ENCODE measurements at places on chromosomes 6 and 20. TPM values are rescaled to one million over a fixed set of nuclear protein-coding genes. Genes with fewer than 3 reads are reported as not detected.

DCBLD1 gene
- 6.1 TPM for total RNA-seq

CPXM1 gene
- 0.35 TPM for total RNA-seq

BPIFB2 gene
- not detected for total RNA-seq

PLN gene
- not detected for total RNA-seq

MAK gene
- total RNA-seq, result 0.26 TPM

LY6G6D gene
- total RNA-seq, result not detected

NEURL2 gene
- 0.91 TPM for total RNA-seq

GGTLC1 gene
- total RNA-seq, result not detected

LGSN gene
- 0.09 TPM for total RNA-seq

ZNF831 gene
- 7.9 TPM for total RNA-seq

SNX21 gene
- 1.1 TPM for total RNA-seq

SLC35D3 gene
- not detected for total RNA-seq

EYA2 gene
- total RNA-seq, result not detected

HAO1 gene
- total RNA-seq, result not detected

MYCT1 gene
- not detected for total RNA-seq

DSTN gene
- total RNA-seq, result 78.3 TPM

RPS10 gene
- 1,124 TPM for total RNA-seq

PDE10A gene
- not detected for total RNA-seq

JAG1 gene
- 0.54 TPM for total RNA-seq

LIN28B gene
- not detected for total RNA-seq

IPCEF1 gene
- 18.8 TPM for total RNA-seq

SERINC3 gene
- total RNA-seq, result 50.1 TPM

HTR1B gene
- not detected for total RNA-seq

HLA-DRB1 gene
- total RNA-seq, result 189 TPM

OR2B6 gene
- not detected for total RNA-seq

TAF4 gene
- 24.2 TPM for total RNA-seq

EGFL8 gene
- 11.4 TPM for total RNA-seq

CALHM4 gene
- not detected for total RNA-seq

KCNB1 gene
- 0.05 TPM for total RNA-seq

VARS1 gene
- total RNA-seq, result 107 TPM

Measured in activated CD8-positive, alpha-beta memory T cell treated with anti-CD3 and anti-CD28 coated beads, Interleukin-2, amount 10 ng/mL, durations not matched to agents 7 days and 5 days (primary cell).